ENCODE measurements at places on chromosomes 4 and X. TPM values are rescaled to one million over a fixed set of nuclear protein-coding genes. Genes with fewer than 3 reads are reported as not detected.

DNA sequence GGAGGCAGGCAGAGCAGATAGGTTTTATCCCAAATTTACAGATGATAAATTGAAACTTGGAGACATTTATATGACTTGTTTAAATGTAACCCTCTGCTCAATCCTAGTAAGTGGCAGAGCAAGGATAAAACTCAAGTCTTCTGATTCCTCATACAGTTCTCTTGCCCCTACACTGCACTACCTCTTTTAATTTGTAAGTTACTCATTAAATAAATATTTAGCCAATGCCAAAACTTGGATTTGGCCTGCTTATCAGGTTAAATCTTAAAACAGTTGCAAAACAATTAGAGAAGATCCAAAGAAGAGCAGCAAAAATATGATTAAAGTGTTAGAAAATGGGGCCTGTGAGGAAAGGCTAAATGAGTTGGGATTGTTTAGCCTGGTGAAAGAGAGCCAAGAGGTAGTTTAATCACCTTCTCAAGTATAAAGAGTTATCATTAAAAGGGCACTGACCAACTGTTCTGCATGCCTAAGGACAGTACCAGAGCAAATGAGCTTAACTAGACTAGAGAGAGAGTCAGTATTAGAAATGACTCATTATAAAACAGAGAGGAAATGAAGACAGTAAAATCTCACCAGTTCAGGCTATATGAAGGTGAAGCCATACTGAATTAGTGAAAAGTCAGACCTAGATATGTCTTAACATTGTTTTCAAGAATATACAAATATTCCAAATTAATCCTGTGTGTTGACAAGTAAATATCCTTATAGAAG lies 146.3 kb downstream of the GRIA3 start:
- H3K36me3 ChIP-seq, result no peaks in the 10 kb centered on the region
- no peaks in the 10 kb centered on the region for H3K27me3 ChIP-seq
- no peak for DNase-seq

DNA sequence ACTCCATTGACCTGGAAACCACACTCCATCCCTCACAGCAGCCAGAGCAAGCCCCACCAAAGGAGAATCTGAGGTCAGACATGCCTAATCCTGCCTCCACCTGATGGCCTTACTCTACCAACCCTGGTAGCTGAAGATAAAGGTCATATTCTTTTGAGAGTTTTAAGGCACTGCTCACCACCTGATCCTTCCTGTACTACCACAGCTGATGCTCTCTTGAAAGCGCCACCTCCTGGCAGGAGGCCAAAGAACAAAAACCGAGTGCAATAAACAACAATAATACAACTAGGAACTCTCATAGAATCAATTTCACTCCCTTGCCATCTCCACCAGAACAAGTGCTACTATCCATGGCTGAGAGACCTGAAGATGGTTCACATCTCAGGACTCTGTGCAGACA lies 301.6 kb downstream of the NAF1 start:
- no peaks in the 10 kb centered on the region for H3K27me3 ChIP-seq
- DNase-seq, result no peak
- no peaks in the 10 kb centered on the region for H3K36me3 ChIP-seq
- no peak overlapping the region for H3K4me3 ChIP-seq

GRCh38 chrX:136828830-136829229 lies 48.1 kb upstream of the ARHGEF6 start:
- peaks cover 2% of the 10 kb centered on the region for H3K4me1 ChIP-seq
- H3K27me3 ChIP-seq, result no peaks in the 10 kb centered on the region
- H3K27ac ChIP-seq, result no peak overlapping the region
- DNase-seq, result no peak
- no peak overlapping the region for H3K4me3 ChIP-seq

DNA sequence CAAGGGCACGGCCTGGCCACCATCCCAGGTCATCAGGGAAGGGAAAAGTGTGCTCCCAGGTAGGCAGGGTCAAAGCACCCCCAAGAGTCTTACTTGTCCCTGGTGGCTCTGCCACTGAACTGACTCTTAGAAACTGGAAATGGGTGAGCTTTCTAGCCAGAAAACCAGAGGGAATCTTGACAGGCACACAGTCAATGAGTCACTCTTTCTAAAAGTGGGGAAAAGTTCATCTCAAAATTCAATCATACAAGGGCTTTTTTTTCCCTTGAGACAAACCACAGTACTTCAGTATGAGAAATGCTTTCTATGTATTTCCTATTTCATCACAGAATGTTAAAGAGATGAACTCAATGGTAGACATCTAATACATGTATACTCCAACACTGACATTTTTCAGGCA lies 12.5 kb downstream of the HPF1 start:
- H3K27me3 ChIP-seq, result no peaks in the 10 kb centered on the region
- no peak overlapping the region for H3K4me3 ChIP-seq
- no peak for DNase-seq
- no peaks in the 10 kb centered on the region for H3K4me1 ChIP-seq

DNA sequence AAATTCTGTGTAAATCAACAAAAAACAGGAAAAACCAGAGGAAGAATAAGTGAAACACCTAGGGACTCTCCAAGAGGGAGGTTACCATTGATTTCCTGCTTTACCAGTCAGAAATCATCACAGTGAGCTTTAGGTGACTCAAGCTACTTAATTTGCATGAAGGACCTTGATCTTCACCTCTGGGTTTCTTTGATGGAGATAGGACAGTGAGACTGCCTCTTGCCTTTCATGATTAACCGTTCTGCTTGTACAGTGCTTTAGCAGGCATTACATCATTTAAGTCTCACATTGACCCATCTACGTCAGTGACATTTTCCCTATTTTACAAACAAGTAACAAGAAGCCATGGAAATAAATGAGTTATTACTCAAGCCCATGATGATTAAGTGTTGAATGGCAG lies 3.4 kb upstream of the GK start:
- peaks cover 11% of the 10 kb centered on the region for H3K4me1 ChIP-seq
- DNase-seq, result no peak
- no peak overlapping the region for H3K4me3 ChIP-seq
- no peaks in the 10 kb centered on the region for H3K36me3 ChIP-seq
- H3K27ac ChIP-seq, result no peak overlapping the region

GRCh38 chrX:118627084-118627758 lies 100.2 kb upstream of the IL13RA1 start:
- no peaks in the 10 kb centered on the region for H3K4me1 ChIP-seq
- no peak overlapping the region for H3K4me3 ChIP-seq
- no peaks in the 10 kb centered on the region for H3K36me3 ChIP-seq
- no peak overlapping the region for H3K27ac ChIP-seq
- H3K27me3 ChIP-seq, result no peaks in the 10 kb centered on the region

DNA sequence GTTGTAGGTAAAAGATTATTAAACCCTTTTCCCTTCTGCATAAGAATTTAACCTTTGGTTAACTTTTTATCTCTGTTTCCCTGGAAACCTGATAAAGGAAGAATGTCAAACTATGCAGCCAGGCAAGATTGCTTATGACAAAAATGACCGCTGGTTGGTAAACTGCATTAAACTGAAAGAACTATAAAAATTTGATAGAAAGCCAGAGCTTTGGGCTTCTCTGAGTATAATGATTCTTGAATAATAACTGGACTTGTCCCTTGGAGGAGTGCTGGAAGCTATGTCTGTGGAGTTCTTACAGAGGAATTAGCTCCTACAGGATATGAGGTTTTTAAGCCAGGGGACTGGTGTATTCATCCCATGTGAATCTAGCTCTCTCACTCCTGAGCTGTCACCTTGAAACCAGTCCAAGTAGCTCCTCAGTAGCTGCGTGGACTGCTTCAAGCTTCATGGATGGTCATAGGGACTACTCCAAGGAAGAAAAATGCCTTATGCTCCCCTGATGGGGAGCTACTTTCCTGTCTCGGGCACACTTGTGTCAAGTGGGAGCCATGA lies 52.0 kb downstream of the RASL11B start:
- no peaks in the 10 kb centered on the region for H3K4me1 ChIP-seq
- H3K4me3 ChIP-seq, result no peak overlapping the region
- DNase-seq, result peak; percentile 54
- no peaks in the 10 kb centered on the region for H3K36me3 ChIP-seq
- H3K27ac ChIP-seq, result no peak overlapping the region

DNA sequence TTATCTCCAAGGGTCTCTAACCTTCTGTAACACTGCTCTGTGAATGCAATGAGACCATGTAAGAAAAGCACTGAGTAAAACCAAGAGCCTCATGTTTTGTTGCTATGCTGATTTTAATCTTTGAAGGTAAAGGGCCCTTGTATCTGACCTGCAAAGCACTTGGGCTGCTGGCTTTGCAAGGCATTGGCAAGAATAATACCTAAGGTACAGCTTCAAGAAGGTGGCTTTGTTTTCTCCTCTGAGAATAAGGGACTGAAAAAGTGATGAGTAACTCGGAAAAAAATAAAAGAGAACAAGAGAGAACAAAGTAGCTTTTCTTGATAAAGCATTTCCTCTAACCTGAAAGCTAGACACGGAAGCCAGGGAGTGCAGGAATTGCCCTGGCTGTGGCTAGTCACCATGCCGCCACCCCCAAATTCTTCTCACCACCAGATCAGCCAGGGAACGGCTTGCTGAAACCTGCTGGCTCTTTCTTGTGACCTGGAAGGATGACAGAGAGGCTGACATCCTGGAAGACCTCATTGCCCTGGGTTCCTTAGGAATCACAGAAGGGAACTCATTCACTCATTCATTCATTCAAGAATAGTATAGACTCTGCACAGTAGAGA lies 41.8 kb upstream of the HS3ST1 start:
- peaks cover 23% of the 10 kb centered on the region for H3K4me1 ChIP-seq
- no peaks in the 10 kb centered on the region for H3K27me3 ChIP-seq
- H3K36me3 ChIP-seq, result no peaks in the 10 kb centered on the region
- peak; percentile 12 for DNase-seq
- no peak overlapping the region for H3K4me3 ChIP-seq

DNA sequence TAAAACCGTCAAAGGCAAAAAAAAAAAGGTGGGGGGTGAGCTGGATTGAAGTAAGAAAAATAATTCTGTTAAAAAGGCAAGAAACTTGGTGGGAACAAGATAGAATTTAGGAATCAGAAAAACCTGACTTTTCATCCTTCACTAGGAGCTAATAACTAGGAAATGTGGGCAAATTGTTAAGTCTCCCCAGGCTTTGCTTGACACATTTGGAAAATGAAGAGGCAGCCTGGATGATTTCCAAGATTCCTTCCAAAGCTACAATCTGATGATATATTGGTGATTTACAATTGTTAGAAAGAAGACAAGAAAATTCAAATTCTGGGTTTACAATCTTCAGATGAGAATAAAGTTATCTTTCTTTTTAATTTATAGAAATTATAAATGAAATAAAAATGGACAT lies 1062.5 kb downstream of the ADGRL3 start:
- no peaks in the 10 kb centered on the region for H3K4me1 ChIP-seq
- H3K27ac ChIP-seq, result no peak overlapping the region

GRCh38 chrX:38654302-38654701 lies 93.0 kb downstream of the TSPAN7 start:
- no peaks in the 10 kb centered on the region for H3K36me3 ChIP-seq
- no peak overlapping the region for H3K27ac ChIP-seq
- H3K4me3 ChIP-seq, result no peak overlapping the region
- H3K4me1 ChIP-seq, result no peaks in the 10 kb centered on the region
- peak; percentile 43 for DNase-seq

GRCh38 chr4:10069075-10069642 lies 47.4 kb downstream of the WDR1 start:
- H3K4me3 ChIP-seq, result no peak overlapping the region
- H3K27me3 ChIP-seq, result no peaks in the 10 kb centered on the region
- H3K27ac ChIP-seq, result no peak overlapping the region
- H3K36me3 ChIP-seq, result peaks cover 23% of the 10 kb centered on the region
- no peaks in the 10 kb centered on the region for H3K4me1 ChIP-seq
- no peak for DNase-seq

DNA sequence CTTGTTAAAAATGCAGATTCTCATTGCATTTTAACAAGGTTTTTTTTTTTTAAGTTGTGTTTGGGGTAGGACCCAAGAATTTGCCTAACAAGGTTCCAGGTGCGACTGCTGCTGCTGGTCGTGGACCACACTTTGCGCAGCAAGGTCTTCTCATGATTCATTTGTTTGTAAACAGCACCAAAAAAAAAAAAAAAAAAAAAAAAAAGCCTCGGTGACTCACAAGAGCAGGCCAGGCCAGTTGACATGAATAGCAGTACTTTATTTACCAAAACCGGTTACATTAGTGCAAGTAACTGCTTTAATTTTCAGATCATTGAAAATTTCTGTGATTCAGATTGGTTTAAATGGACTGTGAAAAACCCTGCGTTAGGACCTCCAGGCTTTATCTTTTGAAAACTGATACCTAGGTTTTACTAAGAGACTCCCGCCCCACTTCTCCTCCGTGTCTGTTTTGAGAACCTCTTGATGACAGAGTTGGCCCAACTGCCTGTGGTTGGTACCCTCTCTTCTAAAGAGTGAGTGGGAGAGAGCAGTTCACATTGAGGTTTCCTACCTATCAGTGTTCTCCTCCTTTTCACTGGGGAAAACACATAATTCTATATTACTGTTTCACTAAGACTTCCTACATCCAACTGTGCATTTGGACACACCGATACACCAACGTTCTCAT lies 86.2 kb downstream of the PHEX start:
- no peaks in the 10 kb centered on the region for H3K36me3 ChIP-seq
- H3K4me1 ChIP-seq, result no peaks in the 10 kb centered on the region
- no peak for DNase-seq
- H3K27ac ChIP-seq, result no peak overlapping the region

- no peak for DNase-seq
- no peak overlapping the region for H3K27ac ChIP-seq
- no peak overlapping the region for H3K4me3 ChIP-seq
- H3K27me3 ChIP-seq, result no peaks in the 10 kb centered on the region
- no peaks in the 10 kb centered on the region for H3K36me3 ChIP-seq
These were observed 408.4 kb upstream of the EMCN start for GRCh38 chr4:100926039-100926717.

GRCh38 chr4:186676531-186677161 lies 47.0 kb downstream of the FAT1 start:
- no peaks in the 10 kb centered on the region for H3K27me3 ChIP-seq
- H3K36me3 ChIP-seq, result no peaks in the 10 kb centered on the region
- no peak for DNase-seq
- H3K27ac ChIP-seq, result no peak overlapping the region
- H3K4me3 ChIP-seq, result no peak overlapping the region
- H3K4me1 ChIP-seq, result no peaks in the 10 kb centered on the region

DNA sequence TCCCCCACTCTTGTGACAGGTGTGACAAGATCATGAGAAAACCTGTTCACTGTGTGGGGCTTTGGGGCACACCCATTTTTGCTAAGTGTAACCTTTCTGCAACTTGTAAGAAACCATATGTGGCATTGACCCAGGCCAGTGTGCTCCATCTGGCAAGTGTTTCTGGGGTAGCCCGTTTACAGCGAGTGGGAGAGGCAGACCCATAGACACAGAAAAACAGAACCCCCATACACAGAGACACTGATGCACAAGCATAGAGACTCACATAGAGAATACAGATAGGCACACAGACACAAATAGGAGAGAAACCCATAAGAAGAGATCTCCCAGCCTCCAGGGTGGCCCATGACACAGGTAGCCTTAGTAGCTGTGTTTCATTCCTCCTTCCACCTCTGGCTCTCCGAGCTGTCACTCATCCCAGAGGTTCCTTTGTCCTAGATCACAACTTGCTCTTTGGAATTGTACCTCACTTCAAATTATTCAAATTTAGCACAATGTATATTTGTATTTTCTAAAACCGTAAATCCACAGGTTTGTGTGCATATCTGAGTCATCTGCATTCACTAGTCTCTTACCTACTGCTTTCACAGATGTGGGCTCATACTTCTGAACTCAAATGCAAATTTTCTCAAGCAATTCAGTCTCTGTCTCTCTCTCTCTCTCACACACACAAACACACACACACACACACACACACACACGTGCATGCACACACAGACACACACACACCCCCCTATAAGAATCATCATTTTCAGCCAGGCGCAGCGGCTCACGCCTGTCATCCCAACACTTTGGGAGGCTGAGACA lies 114.4 kb downstream of the SH3KBP1 start:
- DNase-seq, result peak; percentile 4
- H3K36me3 ChIP-seq, result no peaks in the 10 kb centered on the region
- peak overlapping the region; percentile 73 for H3K27ac ChIP-seq

RIPPLY1 gene
- total RNA-seq, result not detected

DGAT2L6 gene
- not detected for total RNA-seq

ARMCX6 gene
- total RNA-seq, result 91.9 TPM

YIPF7 gene
- not detected for total RNA-seq

PDGFRA gene
- 0.55 TPM for total RNA-seq
